ENCODE measurements at places on chromosomes 2 and 18.
A peak's percentile ranks its signal among the peaks of the same experiment; 100 is the strongest.

GRCh38 chr18:41073372-41073954 lies 881.6 kb upstream of the PIK3C3 start:
- DNase-seq: no peak

- no peak for DNase-seq
Measured at GRCh38 chr2:109243526-109244303, 114.7 kb downstream of the SH3RF3 start.

DNA sequence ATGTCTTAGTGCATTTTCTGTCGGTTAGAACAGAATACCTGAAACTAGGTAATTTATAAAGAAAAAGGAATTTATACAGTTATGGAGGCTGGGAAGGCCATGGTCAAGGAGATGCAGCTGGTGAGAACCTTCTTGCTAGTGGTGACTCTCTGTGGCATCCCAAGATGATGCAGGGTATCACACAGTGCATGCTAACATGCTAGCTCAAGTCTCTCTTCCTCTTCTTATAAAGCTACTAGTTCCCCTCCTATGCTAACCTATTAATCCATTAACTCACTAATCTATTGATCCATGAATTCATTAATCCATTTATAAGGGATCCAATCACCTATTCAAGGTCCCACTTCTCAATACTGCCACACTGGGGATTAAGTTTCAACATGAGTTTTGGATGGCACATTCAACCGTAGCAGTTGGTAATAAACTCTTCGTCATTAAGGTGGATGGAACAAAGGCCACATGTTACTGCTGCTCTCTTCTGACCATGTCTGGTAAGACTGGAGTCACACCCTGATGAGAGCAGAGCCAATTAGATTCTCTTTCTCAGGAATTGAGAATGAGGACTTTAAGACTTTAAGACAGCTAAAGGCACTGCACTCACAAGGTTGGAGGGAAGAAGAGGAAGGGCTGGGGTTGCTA lies 211.6 kb upstream of the SMAD7 start:
- DNase-seq: no peak

- no peak for DNase-seq
Measured at GRCh38 chr2:73282924-73283544, 1.2 kb downstream of the FBXO41 start.

DNA sequence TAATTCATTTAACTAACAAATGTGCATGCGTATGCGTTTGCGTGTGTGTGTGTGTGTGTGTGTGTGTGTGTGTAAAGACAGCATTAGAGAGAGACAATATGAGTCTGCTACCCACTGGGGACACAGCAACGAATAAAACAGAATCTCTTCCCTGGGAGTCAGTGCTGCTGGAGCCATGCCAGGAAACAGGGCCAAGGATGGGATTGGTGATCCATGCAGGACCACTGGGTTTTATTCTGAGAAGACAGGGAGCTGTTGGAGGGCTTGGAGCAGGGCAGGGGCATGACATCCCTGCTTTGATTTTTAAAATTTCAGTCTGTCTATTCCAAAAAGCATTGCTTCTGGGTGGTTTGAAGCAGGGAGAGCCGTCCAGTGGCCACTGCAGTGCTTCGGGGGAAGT lies 62.9 kb downstream of the PDCL3 start:
- DNase-seq: no peak

GRCh38 chr2:9558948-9559381 lies 3.3 kb upstream of the ADAM17 start:
- DNase-seq: no peak

GRCh38 chr2:95043300-95044093 lies 18.0 kb downstream of the MAL start:
- no peak for DNase-seq

DNA sequence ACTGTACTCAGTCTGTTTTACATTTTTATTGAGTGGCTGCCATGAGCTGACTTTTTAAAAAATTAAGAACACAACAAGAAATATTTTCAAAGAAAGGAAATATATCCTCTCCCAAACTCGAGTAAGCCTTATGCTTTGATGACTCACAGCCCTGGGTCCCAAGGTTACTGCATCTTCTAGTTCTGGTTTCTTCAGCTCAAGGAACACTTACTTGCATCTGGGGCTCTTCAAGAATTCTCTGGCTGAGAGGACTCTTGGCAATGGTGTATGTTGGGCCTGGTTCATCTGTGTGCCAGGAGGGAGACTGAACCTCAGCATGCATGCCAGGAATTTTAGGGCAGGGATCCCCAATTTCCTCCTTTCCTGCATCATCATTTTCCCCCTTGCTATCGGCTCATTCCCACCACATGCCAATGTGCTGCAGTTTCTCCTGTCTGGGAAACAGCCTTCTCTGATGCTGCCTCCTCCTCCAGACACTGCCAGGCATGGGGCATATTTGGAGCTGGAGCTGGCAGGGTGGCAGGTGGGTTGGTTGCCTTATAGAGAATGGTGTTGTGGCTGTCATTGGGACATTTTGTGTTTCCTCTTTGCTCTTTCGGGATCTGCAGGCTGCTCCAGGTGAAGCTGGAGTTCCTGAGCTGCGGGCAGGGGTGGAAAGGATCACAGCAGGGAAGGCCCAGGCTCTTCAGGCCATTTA lies 192.2 kb upstream of the HS6ST1 start:
- DNase-seq: no peak

GRCh38 chr2:3040496-3041140 lies 337.0 kb downstream of the EIPR1 start:
- DNase-seq: no peak

- DNase-seq: no peak
Measured at GRCh38 chr18:75124551-75124950, 84.4 kb downstream of the PTGR3 start.

DNA sequence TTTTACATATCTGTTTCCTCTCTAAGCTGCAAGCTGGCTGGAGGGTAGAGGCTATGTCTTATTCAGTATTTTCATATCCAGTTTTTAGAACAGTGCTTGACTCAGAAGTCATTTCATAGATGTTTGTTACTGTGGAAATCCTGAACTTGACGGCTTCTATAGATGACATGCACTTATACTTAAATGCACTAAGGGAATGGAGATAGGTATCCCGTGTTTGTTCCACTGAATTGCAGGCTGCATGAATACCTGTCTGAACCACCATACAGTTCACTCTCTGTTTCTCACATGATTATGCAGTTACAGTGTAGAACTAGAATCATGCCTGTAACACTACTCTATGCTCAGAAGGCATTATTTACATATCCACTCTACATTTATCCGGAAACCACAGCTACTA lies 417.1 kb downstream of the MTX2 start:
- no peak for DNase-seq

DNA sequence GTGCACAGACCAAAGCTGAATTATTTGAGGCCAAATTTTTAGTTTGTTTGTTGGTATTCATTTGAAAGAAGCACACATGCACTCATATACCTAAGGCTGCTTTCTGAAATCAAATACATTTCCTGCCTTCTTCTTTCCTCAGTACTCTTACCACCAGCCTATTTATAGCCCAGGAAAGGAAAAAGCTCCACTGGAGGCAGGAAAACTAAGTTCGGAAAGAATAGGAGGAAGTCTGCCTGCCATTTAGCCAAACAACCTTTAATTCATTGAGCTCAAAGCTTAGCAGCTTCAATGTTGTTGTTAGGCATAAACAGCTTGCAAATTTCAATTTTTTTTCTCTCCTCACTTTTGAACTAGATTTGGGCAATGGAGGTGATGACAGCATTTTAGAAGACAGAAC lies 40.4 kb upstream of the RASGRP3 start:
- no peak for DNase-seq

GRCh38 chr2:25419678-25420242 lies 78.0 kb upstream of the DNMT3A start:
- no peak for DNase-seq

GRCh38 chr18:23038712-23039111 lies 96.6 kb upstream of the CABLES1 start:
- DNase-seq: peak; percentile 16

DNA sequence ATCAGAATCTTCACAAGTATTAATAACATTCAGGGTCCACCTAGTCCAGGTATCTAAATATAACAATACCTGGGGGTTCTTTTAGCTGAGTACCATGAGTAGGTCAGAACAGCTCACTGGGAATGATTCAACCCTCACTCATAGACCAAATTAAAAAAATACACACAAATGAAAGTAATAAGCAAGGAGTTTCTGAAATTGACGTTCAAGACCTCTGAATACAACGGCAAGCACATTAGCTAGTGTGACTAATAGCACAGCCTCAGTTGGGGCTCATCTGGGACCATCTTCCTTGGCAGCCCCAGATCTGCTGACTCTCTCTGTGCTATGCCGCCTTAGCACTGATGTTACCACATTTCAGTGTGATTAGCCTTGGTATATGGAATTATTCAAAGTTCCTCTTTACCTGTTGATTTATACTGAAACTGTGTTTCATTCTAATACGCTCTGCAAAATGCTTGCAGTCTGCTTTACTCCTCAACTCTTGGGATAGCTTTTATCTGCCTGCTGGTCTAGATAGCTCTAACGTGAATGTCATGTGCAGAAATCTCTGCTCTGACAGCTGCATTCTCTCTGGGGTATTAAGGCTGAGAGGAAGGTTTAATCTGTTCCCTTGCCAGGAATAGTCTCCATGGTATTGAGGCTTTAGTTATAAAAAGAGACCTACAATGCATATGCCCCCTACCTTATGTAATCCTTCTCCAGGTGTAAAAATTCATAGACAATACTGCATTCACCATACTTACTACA lies 153.3 kb downstream of the METTL4 start:
- DNase-seq: no peak

DNA sequence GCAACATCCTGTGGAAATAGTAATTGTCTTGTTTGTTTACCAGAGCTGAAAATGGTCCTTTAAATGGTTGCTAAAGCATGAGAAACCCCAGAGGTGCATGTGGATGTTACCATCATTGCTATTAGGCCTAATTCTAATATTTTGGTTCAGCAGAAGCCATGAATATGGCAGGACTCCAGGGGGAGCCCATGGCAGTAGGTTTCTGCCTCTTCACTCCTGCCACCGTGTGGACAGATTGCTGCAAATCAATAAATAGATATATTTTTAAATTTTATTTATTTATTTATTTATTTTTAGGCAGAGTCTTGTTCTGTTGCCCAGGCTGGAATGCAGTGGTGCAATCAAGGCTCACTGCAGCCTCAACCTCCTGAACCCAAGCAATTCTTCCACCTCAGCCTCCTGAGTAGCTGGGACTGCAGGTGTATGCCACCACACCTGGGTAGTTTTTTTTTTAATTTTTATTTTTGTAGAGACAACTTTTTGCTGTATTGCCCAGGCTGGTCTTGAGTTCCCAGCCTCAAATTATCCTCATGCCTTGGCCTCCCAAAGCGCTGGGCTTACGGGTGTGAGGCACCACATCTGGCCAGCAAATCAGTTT lies 54.9 kb upstream of the CAPN13 start:
- peak; percentile 57 for DNase-seq

DNA sequence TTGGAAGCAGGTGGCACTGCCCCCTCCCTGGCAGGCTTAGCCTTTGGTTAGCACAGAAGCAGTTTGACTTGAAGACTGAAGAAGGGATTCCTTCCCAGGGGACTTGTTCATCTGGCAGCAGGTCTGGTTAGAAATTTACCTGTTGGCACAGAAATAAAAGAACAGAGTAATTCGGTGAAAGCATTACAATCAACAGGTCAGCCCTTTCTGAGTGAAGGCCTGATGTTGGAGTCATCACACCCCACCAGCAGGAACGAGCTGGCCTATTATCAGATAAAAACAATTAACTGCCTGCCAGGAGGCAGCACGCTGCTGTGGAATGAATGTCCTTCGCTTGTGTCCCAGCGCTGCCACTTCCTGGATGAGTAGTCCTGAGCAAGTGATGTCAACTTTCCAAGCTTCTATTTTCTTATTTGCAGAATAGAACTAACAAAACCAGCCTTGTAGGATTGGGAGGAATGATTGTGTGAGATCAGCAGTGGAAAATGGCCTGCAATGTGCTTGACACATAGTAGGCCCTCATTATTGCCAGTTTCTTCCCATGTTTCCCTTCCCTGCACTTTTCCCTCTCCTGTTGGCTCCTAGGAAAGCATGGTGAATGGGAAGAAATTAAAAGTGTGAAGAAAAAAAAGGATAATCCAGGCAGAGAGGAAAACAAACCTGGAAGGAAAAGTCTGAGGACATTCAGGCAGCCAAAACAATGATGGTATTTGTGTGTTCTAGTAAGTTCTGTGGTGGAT lies 29.0 kb downstream of the LGALSL start:
- DNase-seq: no peak

DNA sequence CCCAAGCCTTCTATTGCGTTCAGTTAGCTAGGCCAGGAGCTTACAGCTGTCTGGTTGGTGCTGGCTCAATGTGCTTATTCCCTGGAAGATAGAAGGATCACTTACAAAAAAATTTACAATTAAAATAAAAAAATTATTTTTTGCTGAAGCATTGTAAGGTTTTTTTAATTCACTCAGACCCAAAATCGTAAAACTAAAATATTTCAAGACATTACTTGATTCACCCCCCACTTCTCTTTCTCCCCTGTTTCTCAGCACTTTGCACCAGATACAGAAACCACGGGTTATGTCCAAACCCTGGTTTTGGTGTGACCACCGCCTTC lies 911 bp upstream of the PTPRM start:
- DNase-seq: no peak

DNA sequence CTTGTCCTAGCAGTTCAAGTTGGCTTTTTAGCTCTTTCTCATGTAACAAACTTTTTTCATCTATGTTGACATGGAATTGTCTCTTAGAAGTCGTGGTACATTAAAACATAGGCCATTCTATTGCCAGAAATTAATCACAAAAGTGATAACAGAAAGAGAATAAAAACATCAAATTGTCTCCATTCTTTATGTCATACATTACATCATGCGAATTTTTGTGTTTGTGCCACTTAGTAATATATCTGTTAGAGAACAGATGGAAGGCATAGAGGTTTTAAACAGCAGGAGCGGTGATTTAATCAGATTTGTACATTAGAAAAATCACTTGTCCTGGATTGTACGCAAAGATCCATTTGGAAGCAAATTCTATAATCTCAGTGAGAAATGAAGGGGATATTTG lies 136.5 kb upstream of the CDH20 start:
- DNase-seq: no peak

DNA sequence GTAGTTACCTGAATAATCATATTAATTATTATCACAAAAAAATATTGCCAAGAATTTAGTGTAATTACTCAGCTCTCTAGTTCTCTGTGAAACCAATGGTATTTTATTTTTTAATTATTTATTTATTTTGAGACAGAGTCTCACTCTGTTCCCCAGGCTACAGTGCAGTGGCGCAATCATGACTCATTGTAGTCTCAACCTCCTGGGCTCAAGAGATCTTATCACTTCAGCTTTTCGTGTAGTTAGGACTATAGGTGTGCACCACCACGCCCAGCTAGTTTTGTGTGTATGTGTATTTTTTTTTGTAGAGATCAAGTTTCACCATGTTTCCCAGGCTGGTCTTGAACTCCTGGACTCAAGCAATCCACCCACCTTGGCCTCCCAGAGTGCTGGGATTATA lies 440.4 kb upstream of the CDH20 start:
- DNase-seq: no peak

DNA sequence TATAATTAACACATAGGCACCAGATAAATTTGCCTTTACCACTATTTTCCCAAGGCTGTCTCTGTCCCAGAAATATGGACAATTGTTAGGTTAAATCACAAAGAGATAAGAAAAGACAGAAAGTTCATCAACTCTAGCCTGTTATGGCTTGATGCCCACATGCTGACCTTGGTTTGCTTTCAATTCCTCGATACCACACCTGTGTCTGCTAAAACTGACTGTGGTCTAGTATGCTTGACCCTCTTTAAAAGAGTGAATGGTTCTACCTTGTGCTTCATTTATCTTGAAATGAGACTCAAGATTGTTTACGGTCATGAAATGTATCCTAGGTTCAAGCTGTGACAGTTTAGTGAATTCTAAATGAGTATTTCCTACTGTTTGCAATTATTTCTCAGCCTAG lies 909.0 kb upstream of the LRRTM1 start:
- DNase-seq: no peak
